Ovary (tissue), 10 donors: ENCODE measurements at places on chromosomes 3 and 15. TPM values are rescaled to one million over a fixed set of nuclear protein-coding genes. Genes with fewer than 3 reads are reported as not detected.

Gene FOXB1
- total RNA-seq: 0.24 TPM

DNA sequence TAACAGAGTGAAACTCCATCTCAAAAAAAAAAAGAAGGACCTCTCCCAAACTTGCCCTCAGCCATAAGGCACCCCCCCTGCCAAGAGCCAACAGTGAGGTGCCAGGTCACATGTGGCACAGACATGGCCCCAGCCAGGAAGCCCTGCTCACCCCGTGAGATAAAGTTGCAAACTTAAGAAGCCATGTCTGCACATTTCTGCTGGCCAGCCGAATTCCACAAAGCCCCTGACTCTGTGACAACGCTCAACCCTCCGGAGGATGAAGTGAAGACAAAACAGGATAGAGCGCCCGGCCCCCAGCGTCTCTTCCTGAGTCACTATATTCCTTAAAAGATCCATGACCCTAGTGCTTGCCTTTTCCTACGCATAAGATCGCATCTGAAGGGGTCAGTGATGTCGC is 188.1 kb downstream of the XXYLT1 start:
- DNase-seq: no peak

DNA sequence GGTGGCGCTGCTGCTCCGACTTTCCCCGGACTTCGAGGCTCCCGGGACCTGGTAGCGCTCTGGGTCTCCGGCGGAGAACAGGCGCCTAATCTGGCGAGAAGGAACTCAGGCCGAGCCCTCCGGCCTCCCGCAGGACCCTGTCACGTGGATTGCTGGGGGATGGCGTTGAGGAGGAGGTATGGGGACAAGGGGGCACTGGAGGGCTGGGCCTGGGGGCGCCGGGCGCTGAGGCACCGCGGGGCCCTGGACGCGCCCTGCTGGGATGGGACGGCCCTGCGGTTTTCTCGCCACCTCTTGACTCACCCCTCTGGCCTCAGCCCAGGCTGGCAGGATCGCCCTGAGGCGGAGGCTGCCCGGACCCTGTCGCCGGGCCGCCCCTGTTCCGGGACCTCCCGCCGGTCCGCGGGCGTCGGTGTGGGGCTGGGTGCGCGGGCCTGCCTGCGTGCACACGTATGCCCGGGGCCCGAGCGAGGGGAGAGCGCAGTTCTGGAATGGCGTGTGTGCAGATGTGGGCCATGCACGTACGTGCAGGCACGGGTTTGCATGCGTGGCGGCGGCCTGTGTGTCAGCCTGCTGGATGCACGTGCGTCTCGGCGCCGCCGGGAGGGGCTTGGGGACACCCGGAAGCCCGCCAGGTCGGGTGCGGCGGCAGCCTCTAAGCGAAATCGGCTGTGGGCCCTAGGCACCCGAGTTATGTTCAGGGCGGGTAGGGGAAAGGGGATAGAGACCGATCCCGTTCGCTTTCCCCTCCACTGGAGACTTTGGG is 752 bp downstream of the C15orf39 start:
- DNase-seq: peak; percentile 76

DNA sequence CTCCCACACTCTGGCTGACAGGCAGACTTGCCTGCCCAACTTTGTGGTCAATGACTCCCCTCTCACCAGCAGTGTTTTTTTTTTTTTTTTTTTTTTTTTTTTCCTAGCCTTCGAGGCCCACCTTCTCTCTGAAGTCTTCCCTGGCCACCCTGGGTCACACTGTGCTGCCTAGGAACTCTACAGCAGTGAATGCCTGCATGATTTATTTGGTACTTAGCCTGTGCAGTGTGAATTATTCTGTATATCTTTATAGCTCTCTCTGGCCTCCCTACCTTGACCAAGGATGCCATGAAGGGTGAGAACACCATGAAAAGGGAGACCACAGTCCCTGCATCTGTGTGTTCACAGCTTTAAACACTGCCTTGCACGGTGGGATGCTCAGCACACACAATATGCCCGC is 141.6 kb downstream of the CLSTN2 start:
- no peak for DNase-seq

DNA sequence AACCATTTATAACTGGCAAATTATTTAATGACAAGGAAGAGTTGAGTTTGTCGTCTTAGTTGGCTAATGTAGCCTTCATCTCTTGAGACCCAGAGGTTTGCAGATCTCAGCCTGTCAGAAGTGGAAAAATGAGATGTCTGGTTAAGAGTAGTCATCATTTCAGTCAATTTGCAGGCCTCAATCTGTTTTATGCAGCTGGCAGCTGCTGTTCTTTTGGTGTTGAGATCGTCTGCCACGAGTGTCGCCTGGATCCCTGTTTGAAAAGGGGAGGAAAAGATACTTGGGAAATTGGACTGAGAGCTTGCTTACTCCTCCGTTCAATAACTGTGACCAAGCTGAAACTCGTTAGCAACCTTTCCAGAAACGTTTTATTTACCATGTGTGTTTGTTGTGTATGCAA is 2.3 kb downstream of the PHLDB2 start:
- no peak for DNase-seq

Gene CGNL1
- total RNA-seq: 14.1 TPM

Gene SLC12A1
- total RNA-seq: not detected

DNA sequence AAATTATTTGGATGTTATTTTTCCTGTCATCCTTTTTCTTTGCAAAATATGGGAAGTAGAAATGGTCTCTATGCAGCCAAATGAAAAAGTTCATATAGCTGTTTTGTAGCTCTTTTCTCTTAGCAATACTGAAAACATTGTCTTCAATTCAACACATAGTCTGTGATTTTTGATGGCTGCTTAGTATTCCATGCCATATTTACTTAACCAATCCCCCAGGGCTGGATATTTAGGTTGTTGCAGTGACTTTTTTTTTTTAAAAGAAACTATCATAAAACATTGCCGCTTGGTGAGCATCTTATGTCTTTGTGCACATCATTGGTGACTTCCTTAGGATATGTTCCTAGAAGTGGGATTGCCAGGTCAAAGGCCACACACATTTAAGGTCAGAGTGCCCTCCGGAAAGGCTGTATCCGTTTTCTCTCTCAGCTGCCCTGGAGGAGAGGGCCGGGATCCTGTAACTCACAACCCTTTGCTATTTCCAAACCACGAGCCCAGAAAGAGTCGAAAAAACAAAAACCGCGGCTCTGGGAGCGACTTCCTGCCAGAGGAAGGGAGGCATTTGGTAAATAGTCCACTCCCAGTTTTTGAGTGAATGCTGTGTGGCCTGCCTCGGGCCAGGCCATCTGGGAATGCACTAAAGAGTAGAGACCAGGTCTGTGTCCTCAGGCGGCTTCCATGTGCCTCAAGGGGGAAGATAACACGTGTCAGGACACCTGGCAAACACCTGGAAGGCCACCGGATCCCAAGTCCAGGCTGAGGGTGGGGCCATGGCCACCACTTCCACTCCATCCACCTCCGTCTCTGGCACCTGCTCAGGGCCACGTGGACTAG is 41.9 kb downstream of the SMAD6 start:
- peak; percentile 51 for DNase-seq

- DNase-seq: no peak
These were observed 13.0 kb upstream of the SNRPA1 start for GRCh38 chr15:101307897-101308603.

GRCh38 chr3:127427156-127427555 is 139.3 kb upstream of the PRR20G start:
- DNase-seq: no peak

DNA sequence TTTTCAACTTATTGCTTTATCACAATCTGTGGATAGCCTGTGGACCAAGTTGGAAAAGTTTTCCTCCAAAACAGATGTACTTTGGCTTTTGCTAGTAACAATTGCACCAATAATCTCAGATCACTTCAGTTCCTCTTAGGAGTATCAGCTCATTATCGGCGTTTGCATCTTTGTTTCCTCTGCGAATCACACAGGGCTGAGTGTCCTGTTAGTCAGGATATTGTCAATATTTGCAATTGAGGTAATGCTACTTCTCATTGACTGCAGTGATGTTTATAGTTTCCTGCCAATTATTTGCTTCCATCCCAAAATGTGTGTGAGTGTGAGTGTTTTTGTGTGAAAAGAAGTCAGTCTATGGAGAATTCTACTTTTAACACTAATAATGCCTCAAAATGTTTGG is 545.0 kb downstream of the SI start:
- DNase-seq: no peak

GRCh38 chr15:96418146-96418545 is 87.6 kb downstream of the NR2F2 start:
- DNase-seq: no peak

DNA sequence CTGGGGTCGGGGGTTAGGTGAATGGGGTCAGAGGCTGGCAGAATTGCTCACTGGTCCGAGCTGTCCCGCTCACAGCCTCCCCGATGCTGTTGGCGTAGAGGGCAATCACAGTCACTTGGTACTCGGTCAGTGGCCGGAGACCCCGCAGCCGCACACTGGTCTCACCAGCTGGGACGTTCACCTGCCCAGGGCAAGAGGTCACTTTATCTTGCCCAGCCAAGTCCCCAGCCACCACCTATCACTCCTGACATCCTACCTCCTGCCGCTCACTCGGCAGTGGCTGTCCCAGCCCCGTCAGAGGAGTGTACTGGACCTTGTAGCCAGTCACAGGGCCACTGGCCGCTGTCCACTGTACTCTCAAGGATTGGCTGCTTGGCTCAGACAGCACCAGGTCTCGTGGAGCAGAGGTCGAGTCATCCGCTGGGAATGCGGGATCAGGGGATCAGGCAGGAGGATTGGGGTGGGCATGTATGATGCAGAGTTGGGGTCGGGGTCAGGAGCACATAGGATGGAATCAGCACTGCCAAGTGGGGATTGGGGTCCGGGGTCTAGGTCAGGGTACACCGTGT is 2.5 kb downstream of the COL7A1 start:
- DNase-seq: no peak

DNA sequence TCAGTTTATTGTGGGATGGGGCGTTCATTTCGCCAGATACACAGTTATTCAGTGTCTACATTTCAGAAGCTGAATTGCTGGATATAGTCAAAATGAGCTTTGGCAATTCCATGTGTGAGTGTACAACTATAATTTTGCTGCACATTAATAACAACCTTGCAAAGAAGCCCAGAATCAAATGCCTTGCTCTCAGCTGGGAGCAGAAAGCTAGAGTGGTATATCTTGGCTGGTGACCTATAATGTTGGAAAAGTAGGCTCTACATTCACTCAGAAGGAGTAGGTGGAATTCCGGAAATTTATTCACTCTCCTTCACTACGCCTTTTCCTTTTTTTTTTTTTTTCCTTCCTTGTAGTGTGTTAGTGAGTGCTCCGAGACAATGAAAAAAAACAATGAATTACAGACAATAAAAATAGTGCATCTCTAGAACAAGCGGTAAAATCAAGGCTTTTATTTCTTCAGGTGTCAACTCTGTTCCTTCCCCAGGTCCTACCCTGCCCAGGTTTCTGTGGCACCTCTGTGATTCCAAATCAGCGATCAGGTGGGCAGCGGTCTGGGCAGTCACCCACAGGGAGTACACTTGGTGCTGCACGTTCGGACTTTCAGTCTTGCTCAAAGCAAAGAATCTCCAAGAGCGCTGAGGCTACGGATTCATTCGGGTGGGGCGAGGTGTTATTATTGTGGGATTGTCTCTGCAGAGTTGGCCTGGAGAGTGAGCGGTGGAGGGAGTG is 910 bp upstream of the ARPP21 start:
- no peak for DNase-seq

- DNase-seq: no peak
These were observed 6.6 kb downstream of the MOBP start for GRCh38 chr3:39474126-39474515.

Gene HTD2
- total RNA-seq: 10.0 TPM

GRCh38 chr3:129415378-129415777 is 13.1 kb downstream of the EFCAB12 start:
- peak; percentile 19 for DNase-seq

- no peak for DNase-seq
These were observed 87.9 kb downstream of the CDIN1 start for GRCh38 chr15:36667296-36667695.

Gene SOX14
- total RNA-seq: not detected

Gene ACTC1
- total RNA-seq: not detected

- DNase-seq: no peak
These were observed 4.8 kb downstream of the OSBPL10 start for GRCh38 chr3:31976302-31976701.

GRCh38 chr3:72460205-72461174 is 387.8 kb downstream of the SHQ1 start:
- DNase-seq: no peak

DNA sequence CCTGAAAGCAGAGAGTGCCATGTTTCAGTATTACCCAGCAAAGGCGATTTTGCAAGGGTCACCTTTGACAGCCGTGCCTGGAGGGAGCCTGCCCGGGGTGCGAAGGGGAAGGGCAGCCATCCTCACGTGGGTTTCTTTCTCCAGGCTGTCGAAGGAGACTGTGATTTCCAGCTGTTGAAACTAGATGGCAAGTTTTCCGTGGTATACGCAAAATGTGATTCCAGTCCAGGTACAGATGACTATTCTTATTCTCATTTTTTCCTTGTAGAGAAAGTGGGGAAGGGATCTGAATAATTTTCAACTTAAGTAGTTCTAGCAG is 3.4 kb downstream of the AHSG start:
- no peak for DNase-seq

- DNase-seq: no peak
These were observed 49.4 kb upstream of the SPATA12 start for GRCh38 chr3:57011022-57011421.

DNA sequence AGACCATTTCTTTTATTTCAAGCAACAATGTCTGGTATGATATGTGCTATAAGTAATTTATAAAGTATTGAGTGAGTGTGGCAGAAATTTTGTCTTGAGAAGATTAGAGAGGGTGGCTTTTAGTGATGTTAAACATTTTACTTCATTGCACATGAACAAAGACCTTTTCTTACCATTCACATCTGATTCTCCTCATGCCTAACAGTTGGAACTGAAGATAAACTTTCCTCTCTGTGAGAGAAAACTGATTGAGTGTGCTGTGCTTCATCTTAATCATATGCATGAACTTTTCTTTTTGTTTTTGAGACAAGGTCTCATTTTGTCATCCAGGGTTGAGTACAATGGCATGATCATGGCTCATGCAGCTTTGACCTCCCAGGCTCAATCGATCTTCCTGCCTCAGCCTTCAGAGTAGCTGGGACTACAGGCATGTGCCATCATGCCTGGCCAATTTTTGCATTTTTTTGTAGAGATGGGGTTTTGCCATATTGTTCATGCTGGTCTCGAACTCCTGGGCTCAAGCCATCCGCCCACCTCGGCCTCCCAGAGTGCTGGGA is 377.7 kb upstream of the GOLIM4 start:
- no peak for DNase-seq

Gene SEMA3G
- 3.7 TPM for total RNA-seq

DNA sequence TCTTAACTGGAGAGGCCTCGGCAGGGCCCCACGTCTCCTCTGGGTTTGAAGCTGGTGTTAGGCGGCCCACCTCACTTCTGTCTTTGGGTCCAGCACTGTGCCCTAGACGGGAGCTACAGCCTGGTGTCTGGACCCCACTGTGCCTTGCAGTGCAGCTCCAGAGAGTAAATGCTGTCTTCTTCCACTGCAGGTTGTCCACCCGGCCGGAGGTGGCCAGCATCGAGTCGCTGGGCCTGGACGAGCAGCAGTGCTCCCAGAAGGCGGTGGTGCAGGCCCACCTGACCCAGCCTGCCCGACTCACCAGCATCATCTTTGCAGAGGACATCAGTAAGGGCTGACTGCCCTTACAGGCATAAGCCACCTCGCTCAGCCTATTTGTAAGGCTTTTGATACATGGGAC is 53.1 kb upstream of the TAMM41 start:
- DNase-seq: no peak

- no peak for DNase-seq
These were observed 171.4 kb downstream of the NSUN3 start for GRCh38 chr3:94234177-94234788.

Gene ACKR2
- 3.1 TPM for total RNA-seq

Gene LRRIQ4
- 0.26 TPM for total RNA-seq

Gene TRPM7
- total RNA-seq: 40.4 TPM
